ENCODE measurements at places on chromosomes 11 and 22. TPM values are rescaled to one million over a fixed set of nuclear protein-coding genes. Genes with fewer than 3 reads are reported as not detected.
A peak's percentile ranks its signal among the peaks of the same experiment; 100 is the strongest.

DNA sequence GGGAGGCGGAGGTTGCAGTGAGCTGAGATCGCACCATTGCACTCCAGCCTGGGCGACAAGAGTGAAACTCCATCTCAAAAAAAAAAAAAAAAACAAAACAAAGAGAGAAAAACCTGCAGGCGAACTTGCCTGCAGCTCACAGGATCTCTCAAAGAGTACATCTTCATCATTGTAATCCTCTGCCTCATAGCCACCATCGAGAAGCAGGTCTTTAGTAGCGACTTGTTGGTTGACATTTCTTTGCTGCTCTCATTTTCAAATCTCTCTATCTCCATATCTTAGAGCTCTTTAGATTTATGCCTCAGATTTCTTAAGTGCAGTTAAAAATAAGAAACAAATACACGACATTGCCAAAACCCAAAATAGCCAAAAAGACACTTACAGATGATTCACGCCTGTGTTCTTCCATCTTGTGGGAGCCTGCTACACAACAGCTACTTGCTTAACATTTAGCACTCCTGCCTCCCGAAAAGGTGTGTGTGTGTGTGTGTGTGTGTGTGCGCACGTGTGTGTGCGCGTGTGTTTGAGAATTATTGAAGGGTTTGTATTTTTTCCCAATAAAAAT, 14.6 kb downstream of the FAM227A start:
- no peak for DNase-seq

- DNase-seq, result no peak
Measured at GRCh38 chr11:3197044-3197695, 21.4 kb downstream of the MRGPRG start.

DNA sequence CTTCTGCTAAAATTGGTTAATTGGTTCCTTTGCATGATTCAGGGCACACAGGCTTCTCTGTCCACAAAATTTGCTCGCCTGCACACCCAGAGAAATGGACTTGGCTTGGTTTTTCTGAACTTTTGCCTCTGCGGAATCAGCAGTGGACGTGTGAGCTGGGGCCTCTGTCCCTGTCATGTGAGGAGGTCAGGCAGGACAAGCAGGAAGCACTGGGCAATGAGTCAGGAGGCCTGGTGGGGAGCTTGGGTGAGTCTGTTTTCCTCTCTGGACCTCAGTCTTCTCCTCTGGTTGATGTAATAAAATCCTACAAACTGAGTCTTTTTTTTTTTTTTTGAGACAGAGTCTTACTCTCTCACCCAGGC, 10.4 kb upstream of the CELSR1 start:
- DNase-seq, result peak; percentile 67

DNA sequence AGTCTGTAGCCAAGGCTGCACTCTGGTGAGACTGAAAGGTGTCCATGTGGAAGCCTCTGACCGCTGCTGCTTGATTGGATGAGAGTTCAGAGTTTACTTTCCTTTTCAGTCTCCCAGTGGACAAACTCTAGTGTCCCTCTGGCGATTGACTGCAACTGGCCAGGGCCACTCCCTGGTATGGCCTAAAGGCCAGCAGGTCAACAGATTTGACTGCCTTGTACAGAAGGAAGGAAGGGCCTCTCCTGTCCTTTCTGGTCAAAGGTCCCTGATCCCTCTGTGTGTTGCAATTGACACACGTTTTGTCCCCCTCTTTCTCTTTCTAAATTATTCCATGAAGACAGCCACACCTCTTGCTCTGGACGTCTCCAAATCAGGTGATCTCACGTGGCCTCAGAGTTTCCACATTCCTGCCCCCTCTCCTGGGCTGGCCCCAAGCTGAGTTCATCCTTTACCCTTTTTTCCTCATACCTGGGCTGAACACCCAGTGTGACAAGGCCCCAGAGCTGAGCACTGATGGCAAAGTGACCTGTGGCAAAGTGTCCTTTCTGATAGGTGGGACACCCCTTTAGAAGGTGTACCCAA, 18.7 kb upstream of the FBLN1 start:
- no peak for DNase-seq

DNA sequence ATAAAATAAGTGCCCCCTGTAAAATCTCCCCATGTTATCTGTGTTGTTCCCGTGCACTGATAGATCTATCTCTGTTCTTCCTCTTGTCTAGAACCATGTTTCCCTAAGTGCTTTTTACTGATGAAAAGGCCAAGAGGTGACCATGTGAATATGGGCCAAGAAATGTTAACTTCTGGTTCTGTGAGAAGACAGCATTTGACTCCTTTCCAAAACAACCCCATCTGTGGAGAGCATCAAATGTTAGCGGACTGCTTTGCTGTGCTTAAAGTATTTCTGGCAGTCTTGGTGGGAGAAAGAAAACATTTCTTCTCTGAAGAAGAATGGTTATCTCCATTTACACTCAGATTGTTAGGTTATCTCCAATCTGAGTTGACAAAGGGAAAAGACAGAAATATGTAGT, 58.6 kb upstream of the GUCY1A2 start:
- no peak for DNase-seq

DNA sequence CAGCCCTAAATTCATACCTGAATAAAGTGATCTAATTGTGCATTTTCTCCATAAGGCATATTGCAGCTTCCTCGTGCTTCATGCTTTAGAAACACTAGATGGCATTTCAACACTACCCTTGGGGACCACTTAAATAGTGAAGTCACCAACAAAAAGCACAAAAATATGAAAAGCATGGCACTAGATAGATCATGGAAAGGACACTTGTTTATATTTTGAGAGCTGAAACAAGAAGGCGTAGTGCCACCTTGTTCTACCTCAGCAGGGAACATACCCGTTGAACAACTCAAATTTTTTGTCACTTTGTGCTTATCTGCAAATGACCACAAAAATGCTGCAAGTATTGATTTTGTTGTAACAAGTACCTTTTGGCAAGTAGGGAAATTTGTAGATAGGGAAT, 8.6 kb downstream of the TBCEL start:
- DNase-seq, result no peak

DNA sequence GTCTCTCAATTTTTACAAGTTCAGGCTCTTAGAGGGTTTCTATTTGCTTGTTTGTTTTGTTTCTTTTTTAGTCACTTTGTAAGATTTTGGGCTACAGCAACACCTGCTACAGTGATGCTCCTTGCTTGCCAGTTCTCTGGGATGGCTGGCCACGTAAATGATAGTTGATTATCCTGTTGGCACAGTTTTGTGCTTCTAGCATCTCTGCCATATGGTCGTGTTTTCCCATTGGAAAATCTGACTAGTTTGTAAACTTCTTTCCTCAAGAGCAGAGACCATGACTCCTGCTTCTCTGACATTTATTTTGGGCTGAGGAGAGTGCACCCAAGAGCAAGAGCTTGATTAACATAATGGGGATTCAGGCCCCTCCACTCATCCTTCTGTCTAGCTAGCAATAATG, 1621.6 kb upstream of the RAG2 start:
- no peak for DNase-seq

DNA sequence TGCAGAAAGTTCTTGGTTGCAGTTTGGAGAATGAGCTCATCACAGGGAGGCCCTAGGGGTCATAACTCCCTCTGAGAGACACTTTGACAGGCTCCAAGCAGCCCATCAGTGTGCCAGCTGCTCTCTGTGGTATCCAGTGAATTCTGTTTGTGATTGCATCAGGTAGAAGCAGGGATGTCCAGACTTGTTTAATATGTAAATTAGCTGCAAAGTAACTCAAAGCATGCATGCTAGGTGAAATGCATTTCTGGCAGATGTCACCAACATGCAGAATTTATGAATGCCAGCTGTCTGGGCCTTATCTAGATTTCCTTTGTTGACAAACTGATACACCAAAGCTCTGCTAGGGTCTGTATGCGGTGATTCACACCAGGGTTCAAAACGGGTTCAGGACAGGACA, 123.6 kb upstream of the MTNR1B start:
- no peak for DNase-seq

Gene HBB
- total RNA-seq, result not detected

DNA sequence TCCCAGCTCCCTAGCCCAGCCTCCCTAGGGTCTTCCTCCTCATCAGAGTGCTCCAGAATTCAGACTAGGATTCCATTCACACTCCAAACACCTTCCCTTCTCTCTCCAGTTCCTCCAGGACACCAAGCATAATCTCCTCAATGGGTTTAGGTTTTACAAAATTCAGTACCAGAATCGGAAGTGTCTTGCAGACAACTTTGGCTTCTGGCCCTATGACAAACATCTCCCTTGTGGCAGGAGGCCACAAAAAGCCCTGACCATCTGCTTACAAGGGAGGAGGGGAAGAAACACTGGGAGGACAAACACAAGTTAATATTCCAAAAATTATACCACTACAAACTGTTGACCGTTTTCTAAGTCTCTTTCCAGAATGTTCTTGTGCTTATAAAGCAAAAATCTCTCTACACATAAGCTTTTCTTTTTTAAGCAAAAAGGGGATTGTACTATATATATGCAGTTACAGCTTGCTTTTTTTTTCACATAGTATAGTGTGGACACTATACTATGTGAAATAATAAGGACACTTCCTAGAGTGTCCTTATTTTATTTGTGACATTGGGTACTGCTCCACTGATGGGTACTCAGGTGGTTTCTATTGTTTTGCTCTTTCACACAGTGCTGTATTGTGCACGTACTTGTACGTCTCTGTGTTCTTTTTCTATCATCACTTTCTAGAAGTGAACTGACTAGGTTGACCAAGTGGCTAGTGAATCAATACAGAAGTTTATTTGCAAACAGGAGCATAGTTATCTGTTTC, 78.7 kb downstream of the BDNF start:
- DNase-seq, result no peak

Gene OR4D10
- total RNA-seq, result not detected

Gene SUSD2
- total RNA-seq, result 0.62 TPM

- peak; percentile 34 for DNase-seq
Measured at GRCh38 chr11:19258641-19259230, 18.0 kb upstream of the E2F8 start.

Gene CDON
- 10.4 TPM for total RNA-seq

DNA sequence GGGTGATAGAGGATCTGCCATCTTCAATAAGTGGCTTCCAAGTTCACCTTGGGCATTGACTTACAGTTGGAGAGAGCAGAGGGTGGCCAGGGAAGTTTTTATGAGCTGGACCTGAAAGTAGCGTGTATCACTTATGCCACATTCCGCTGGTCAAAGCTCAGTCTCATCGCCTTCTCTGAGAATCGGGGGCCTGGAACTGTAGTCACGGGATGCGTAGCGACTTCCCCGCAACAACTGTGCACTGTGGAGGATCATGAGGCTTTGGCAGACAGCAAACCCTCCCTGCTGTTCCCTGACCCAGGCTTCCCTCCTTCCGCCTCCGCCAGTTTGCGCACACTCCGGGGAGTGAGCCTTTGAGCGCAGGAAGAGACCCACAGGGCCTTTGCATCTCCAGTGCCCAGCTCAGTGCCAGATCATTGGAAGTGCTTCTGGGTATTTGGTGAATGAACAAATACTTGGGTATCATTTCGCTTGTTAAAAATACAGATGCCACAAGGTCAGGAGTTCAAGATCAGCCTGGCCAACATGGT, 95.5 kb downstream of the CEP164 start:
- no peak for DNase-seq

Gene CHRNA10
- 0.54 TPM for total RNA-seq

Gene LYVE1
- 0.27 TPM for total RNA-seq

- DNase-seq, result no peak
Measured at GRCh38 chr11:125662689-125663088, 18.0 kb downstream of the ACRV1 start.

Gene GAB2
- total RNA-seq, result 13.1 TPM

Gene TLCD5
- 9.3 TPM for total RNA-seq

- no peak for DNase-seq
Measured at GRCh38 chr22:49334449-49334789, 493.3 kb downstream of the BRD1 start.

Gene RAB1B
- total RNA-seq, result 108 TPM

GRCh38 chr11:132452616-132453015, 1079.7 kb downstream of the OPCML start:
- no peak for DNase-seq

DNA sequence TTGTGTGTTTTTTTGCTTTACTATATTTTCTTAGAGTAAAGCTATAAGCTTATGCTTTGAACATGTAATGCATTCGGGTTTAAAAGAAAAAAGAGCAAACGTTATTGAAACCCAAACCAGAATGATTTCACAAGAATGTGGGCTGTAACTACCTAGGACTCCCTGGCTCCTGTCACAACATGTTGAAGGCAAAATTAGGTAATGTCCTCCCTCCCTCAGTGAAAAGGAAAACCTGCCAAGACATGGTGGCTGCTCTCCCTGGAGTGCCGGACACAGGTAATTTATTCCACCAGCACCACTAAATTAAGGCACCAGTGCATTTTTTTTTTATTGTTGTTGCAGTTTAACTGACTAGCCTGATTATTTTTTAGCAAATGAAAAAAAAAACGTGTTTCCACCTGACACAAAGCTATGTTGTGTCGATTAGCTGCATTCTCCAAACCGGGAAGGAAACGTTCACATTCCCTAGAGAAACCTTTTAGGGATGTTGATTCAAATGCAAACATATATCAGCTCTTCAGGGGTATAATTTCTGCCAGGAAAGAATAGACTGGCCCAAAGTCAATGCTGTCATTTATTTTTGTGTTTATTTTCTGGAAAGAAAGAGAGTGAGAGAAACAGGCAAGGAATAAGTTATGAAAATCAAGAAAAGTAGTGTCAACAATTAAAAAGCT, 134.6 kb downstream of the CCDC34 start:
- DNase-seq, result no peak

- DNase-seq, result no peak
Measured at GRCh38 chr11:133985981-133986944, 29.5 kb upstream of the IGSF9B start.

DNA sequence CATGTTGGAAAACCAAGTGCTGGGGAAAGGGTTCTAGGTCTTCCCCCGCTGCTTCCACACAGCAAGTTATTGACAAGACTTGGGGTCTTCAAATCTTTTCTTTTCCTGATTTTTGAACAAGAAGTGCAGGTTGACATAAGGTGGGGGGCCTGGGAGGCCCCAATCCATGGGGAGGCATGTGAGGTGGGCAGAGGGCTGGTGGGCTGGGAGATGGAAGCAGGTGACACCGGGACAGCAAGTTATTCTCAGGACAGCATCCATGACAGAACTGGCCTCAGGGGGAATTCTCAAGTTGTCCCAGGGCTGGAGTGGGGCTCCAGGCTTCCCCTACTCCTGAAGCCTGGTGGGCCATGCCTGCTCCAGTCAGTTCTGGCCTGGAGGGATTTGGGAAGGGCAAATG, 5.5 kb downstream of the FGF19 start:
- no peak for DNase-seq

Gene EMID1
- 6.0 TPM for total RNA-seq
